ENCODE measurements at places on chromosomes 3 and 15. TPM values are rescaled to one million over a fixed set of nuclear protein-coding genes. Genes with fewer than 3 reads are reported as not detected.

Gene GOLGA8O
- total RNA-seq = 0.13 TPM

Gene UQCC5
- total RNA-seq = 2.9 TPM

Gene UPK1B
- not detected for total RNA-seq

Gene UROC1
- not detected for total RNA-seq

Gene GHRL
- total RNA-seq = not detected

Gene CPEB1
- total RNA-seq = not detected
